ENCODE measurements at places on chromosomes 11 and 22.
A peak's percentile ranks its signal among the peaks of the same experiment; 100 is the strongest.

DNA sequence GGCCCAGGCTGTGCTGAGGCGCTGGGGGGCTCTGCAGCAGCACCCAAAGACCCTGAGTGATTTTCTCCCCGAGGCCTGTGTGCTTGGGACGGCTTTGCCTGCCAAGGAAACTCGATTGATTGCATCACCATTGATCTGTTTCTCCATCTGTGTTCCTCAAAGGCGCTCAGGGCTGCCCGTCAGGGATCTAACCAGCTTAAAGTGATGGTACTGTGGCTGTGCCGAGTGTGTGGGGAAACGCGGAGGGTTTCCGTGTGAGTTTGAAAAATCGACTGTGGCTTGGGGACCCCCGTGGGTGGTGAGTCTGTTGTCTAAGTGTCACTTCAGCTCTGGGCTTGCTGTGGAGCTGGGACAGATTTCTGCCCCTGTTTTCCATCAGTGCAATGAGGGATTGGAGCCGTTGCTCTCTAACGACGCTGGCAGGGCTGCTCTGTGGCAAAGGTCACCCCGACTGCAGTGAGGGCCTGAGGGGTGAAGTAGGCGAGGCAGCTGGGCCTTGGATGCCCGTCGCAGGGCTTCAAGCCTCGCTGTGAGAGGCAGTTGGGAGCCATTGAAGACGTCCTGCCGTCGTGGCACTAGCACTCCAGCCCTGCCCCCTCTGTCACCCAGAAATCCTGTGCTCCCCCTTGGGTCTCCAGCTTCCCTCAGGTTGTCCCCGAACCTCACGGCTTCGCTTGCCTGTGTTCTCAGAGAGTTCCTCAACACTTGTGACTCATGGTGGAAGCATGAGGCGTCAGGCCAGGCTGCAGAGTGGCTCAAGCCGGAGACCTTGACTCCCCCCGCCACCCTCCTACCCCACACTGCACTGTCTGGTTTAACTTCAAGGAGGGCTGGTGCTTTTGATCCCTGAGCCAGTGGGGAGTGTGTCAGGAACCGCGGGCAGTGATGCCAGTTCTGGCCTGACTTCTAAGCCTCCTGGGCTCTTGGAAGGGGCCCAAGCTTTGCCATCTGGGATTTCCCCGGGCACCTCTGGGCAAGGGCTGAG, 21.8 kb downstream of the CACNA1I start:
- peak; percentile 80 for DNase-seq

- no peak for DNase-seq
These were observed 104.7 kb downstream of the KCNQ1 start for GRCh38 chr11:2549491-2549875.

DNA sequence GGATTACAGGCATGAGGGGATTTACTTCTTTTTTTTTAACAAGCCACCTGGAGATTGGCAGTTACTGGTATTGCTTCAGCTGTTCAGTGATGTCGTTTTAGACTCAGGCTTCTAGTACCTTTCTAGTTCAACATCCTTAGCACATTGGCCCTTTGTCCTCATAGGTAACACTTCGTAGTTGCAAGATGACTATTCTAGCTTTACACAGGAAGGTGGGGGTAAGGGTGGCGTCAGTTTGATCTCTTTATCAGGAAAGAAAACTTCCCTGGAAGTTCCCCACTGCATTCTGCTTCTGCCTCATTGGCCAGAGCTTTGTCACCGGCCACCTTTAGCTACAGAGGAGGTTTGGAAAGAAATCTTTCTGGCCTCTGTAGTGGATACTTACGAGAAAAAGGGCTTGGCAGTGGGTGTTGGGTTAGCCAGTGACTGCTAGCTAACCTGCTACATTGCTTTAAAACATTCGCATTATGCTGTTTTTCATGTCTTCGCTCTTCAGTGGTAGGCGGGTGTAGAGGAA, 40.7 kb downstream of the SFI1 start:
- no peak for DNase-seq

GRCh38 chr11:117907276-117908108, 21.7 kb downstream of the TMPRSS13 start:
- peak; percentile 81 for DNase-seq
